ENCODE measurements at places on chromosomes 11 and 22.

DNA sequence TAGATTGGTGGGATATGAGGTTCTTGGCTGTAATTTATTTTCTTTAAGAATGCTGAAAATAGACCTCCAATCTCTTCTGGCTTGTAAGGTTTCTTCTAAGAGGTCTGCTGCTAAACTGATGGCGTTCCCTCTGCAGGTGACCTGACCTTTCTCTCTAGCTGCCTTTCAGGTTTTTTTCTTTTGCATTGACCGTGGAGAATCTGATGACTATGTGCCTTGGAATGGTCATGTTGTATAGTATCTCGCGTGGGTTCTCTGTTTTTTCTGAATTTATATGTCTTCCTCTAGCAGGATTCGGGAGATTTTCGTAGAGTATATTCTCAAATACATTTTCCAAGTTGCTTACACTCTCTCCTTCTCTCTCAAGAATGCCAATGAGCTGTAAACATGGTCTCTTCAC, 122.2 kb downstream of the DDX10 start:
- no peak for DNase-seq

DNA sequence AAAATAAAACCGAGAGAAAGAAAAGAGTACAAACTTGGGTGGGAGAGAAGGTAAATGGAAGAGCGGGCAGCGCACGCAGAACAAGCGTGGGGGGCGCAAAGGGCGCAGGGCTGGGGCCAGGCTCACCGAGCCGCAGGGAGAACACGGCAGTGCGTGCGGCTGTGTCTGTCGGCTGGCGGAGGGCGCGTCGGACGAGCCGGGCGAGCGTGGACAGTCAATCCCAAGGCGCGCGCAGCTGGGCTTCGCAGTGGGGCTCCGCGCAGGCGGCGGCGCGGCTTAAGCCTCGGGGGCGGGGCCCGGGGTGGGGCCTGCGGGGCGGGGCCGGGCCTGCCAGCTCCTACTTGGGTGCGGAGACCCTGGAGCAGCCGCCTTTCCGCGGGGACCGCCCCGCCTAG, at the start of gene UCP2:
Gene UCP2 (minus strand): TSS at position 249 of the 395 bp plus-strand sequence. CDS start 4,465 bp downstream, outside the sequence.
- peak; percentile 40 for DNase-seq

- DNase-seq: no peak
Observed at GRCh38 chr11:66861774-66862558, 5.1 kb downstream of the LRFN4 start.

DNA sequence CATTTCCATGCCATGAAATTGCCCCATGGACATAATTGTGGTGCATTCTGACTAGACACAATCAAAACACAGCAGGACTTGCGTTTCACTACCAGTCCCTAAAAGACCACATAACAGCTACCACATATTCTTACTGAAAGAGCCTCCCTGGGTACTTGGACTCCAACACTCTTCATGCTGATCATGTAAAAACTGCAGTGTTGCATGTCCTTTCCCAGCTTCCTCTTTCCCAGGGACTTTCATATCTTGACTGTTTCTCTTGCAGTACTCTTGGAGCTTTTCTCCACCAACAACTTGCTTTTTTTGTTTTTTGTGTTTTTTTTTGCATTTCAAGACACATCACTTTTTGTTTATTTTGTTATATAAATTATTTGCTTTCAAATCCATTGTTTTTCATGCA, 22.9 kb downstream of the MS4A6E start:
- DNase-seq: no peak

DNA sequence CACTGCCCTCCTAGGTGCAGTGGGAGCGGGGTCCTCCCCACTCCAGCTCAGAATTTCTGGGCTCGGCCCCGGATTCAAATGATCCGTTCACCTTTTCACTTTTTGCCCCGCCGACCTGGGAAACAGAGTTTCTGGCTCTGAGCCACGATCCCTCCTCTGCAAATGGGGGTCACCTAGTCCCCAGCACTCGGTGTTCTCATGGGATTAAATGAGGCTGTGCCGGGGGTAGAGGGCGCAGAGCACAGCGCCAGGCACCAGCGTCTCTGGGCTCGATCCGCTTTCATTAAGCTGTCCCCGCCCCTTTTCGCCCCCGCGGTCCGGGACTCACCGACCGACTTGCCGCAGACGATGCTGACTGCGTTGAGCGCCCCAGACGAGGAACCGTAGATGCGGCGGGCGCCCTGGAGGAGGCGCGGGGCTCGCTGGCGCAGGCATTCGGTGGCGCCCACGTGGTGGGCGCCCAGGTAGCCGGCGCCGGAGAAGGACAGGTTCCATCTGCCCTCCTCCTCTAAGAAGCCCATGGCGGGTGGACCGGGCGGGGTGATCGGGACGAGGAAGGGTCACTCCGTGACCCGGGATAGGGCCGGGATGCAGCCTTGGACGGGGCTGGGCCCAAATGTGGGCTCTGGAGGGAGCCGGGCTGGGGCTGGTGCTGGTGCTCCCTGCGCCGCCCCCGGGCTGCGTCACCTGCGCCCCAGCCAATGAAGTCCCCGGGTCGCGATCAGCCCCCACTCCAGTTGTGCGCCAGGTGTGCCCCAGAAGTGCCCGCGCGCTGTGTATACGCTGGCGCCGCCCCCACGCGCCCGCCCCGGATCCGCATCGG, at the start of gene PNPLA5:
Gene PNPLA5 (minus strand): TSS at position 654 of the 823 bp plus-strand sequence. CDS start 133 bp downstream, at position 521.
- DNase-seq: peak; percentile 58

DNA sequence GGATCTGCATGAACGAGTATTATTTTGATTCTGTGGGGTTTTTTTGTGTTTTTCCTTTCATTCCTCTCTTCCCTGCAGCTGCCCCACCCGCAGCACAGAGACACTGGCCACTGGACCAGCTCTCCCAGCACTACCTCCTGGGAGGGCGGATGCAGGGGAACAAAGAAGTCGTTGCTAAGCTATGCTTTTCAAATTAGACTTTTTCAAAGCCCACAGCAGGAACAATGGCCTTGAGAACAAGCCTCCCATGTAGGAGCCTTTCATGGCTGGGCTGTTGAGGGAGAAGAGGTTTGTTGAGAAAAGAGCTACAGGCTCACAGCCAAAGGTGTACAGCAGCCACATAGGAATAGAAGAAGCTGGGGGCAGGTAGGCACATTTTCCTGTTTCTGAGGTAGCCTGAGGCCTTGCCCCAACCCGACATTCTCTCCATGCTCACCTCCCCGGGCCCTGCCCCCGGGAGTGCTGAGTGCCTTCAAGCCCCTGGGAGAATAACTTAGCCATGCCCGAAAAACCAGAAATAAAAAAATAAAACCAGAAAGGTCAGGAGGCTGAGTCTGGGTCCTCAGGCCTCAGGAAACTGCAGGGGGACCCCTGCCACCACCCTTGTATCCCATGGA, 20.5 kb upstream of the SYT12 start:
- DNase-seq: no peak

DNA sequence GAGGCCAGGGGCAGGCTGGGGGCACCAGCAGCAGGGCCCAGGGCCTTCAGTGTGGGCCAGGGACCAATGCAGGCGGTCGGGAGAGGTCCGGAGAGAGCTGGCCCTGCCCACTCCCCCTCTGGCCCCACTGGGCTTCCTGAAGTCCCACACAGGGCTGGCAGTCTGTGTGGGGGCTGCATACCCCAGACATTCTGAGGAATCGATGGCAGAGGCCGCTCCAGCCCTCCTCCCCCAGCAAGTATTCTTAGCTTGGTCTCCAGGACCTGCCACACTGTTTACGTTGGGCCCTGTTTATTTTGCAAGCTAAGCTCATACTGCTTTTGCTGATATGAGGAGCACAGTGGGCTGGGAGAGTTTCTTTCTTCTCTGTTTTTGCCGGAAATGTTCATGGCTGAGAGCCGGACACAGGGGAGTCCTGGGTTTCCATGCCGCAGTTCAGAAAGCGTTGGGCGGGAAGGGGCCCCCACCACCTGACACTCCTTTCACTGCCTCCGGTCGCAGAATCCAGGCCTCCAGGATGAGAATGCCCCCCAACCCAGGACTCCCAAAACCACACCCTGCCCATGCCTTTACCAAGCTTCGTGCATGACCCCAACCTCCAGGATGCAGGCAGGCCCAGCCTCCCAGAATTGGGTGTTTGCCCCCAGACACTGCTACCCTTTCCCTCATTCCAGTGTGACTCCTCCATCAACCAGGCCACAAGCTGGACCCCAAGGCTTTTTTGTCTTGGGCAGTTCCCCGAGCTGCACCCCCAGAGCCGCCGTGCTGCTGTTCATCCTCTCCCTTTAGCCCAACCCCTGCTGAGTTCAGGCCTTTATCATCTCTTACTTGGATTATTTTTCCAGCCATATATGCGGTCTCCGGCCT, 81.8 kb upstream of the KCNQ1OT1 start:
- DNase-seq: no peak

DNA sequence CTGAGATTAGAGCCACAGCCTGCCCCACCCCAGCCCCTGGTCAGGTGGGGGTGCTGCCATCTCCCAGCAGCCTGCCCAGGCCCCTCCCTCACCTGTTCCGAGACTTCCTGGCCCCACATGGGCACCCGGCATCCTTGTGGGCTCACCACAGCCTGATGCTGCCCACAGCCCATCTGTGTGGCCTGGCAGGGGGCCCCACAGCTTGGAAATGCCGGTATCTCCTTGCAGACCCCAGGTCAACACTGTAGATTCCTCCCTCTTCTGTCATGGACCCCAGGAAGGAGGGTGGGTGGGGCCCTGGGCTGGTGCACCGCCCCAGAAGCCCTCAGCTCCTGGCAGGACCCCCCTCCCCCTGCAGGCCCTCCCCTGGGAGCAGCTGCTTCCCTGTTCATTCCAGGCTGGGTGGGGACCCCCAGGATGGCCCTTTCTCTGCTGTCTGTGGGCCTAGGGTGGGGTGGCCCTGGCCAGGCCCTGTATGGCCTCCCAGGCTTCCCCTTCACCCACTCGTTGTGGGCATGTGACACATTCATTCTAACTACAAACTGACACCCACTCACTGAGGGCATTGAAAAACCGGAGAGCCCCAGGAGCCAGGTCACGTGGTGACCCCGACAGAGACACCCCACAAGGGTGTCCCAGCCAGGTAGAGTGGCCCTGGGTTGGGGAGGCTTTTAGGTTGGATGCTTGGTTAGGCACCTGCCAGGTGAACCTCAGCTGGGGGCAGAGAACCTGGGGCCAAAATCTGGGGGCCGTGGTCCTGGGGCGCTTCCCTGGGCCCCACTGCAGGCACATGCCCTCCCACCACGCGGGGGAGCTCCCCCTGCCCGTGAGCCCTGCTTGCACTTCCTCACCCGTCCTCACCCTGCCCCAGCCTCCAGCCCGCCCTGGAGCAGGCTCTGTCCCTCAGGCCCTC, 44.1 kb upstream of the CCDC188 start:
- DNase-seq: no peak

DNA sequence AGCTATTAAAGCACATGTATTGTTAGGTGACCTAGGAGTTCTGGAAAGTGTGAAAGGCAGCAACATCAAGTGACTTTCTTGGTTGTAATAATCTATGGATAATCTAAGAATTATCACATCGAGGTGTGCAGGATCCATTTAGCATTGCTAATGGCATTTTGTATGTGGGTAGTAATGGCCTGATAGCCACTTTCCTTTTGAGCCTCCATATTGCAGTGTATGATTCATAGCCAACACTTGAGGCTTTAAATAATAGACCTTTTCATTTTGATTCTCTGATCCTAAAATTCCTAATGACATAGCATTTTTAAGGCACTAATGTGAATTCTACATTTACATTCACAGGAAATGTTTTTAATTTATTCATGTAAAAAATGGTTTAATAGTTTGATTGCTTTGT, 759.4 kb downstream of the NELL1 start:
- DNase-seq: no peak

DNA sequence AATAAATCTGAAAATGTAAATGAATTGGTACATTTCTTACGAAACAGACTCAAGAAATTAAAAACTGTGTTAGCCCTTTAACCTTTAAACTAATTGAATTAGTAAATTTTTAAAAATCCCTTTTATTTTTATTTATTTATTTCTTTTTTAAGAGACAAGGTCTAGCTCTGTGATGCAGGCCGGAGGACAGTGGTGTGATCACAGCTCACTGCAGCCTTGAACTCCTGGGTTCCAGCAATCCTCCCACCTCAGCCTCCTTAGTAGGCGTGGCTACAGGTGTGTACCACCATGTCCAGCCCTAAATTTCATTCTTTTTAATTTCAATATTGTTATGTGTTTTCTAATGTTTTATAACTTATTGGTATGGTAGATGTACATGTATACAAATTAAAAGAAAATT, 72.6 kb downstream of the MYEOV start:
- no peak for DNase-seq

GRCh38 chr22:30806391-30806861, 111.8 kb downstream of the OSBP2 start:
- no peak for DNase-seq

DNA sequence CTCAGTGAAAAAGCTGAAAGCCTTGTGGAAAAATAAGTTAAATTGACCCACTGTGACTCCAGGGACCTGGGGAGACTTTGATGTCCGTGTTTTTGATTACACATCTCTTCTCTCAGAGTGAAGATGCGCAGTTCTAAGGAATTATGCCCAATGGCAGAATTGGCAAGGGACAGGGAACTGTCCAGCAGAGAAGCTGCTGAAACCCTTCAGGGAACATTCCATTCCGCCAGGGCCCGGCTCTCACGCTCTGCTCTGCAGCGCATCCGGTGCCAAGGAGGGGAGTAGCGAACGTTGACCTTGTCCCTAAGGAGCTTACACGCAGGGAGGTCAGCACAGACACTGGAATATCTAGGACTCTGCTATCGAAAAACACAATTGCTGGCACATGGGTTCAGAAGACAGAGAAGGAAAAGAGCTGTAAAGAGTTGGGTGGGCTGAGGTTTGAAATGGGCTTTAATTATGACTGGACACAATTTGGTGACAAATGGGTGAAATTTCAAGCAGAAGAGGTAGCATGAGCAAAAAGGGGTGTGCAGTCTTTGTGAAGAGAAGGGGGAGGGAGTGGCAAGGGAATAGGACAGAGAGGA, 64.5 kb upstream of the B3GAT1 start:
- no peak for DNase-seq

DNA sequence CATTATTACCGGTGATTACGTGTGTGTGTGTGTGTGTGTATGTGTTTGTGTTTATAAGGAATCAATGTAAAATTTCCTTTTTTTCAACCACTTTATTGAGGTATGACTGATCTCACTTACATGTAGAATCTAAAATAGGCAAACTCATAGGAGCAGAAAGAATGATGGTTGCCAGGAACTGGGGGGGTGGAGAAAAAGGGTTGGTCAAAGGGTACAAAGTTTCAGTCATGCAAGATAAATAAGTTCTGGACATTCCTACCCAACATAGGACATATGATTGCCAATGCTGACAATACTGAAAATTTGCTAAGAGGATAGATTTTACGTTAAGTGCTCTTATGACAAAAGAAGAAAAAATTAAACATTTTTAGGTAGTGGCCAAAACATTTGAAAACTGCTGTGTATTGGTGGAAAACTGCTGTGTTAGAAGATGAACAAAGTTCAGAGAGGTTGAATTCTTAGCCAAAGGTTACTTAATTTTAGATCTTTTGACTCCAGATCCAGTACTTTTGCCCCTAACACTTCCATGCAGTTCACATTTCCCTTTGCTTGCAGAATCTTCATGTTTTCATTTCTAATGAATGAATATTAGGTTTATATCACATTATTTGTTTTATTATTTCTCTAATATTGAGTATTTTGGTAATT, 49.5 kb downstream of the NNMT start:
- no peak for DNase-seq
